A549 treated with Hydrocortisone at 1 μM for 4 hours (cell line): ENCODE measurements at places on chromosomes 7 and 10. TPM values are rescaled to one million over a fixed set of nuclear protein-coding genes. Genes with fewer than 3 reads are reported as not detected.

ECHDC3 gene
- 8.9 to 10.9 TPM (median 10.2 TPM) in 5 replicates for total RNA-seq

RHEB gene
- total RNA-seq = 109 to 164 TPM (median 153 TPM) in 5 replicates

TMEM178B gene
- total RNA-seq = 1.2 to 2.1 TPM (median 1.5 TPM) in 5 replicates

RASA4B gene
- total RNA-seq = 1.2 to 2.1 TPM (median 1.6 TPM) in 5 replicates

CACNB2 gene
- not detected in 5 replicates for total RNA-seq

TMUB1 gene
- total RNA-seq = 37.6 to 56.1 TPM (median 55.7 TPM) in 5 replicates

ARHGAP12 gene
- 18.1 to 27.1 TPM (median 20.0 TPM) in 5 replicates for total RNA-seq

RPEL1 gene
- 0.06 TPM in 1 of 5 replicates, not detected in the others for total RNA-seq

VGF gene
- total RNA-seq = 12.5 to 28.3 TPM (median 19.4 TPM) in 5 replicates

SPDYE2B gene
- total RNA-seq = not detected in 5 replicates

IFIT1B gene
- not detected in 5 replicates for total RNA-seq

GDF2 gene
- total RNA-seq = not detected in 5 replicates

TPK1 gene
- total RNA-seq = 2.3 to 3.6 TPM (median 3.1 TPM) in 5 replicates

CYP2C9 gene
- total RNA-seq = 0.06 to 0.14 TPM (median 0.08 TPM) in 3 of 5 replicates, not detected in the others

LIPM gene
- not detected in 5 replicates for total RNA-seq

AMPH gene
- 0.03 to 0.12 TPM (median 0.07 TPM) in 5 replicates for total RNA-seq

ANKRD16 gene
- 8.3 to 11.4 TPM (median 10.6 TPM) in 5 replicates for total RNA-seq

SUN3 gene
- 0.09 to 0.32 TPM in 2 of 5 replicates, not detected in the others for total RNA-seq

NYAP1 gene
- 3.0 to 7.0 TPM (median 5.1 TPM) in 5 replicates for total RNA-seq

HACD1 gene
- 35.5 to 63.8 TPM (median 58.6 TPM) in 5 replicates for total RNA-seq
